Amygdala (tissue), 56 donors: ENCODE measurements at places on chromosomes 16 and 17.

DNA sequence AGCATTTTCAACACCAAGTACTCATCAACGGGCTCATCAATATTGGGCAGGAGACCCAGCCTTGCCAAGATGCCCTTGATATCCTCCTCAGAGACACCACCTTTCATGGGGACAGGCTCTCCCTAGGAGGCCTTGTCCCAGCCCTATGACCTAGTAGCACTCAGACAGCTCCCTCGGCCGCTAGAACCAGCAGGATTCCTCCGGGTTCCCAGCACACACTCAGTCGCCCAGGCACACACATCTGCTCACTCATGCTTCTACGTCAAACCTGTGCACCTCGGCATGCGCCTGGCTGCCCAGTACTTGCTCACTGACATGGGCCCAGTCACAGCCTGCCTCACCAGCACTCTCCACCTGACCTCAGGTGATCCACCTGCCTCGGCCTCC, 17.0 kb downstream of the SRCIN1 start:
- DNase-seq: no peak

DNA sequence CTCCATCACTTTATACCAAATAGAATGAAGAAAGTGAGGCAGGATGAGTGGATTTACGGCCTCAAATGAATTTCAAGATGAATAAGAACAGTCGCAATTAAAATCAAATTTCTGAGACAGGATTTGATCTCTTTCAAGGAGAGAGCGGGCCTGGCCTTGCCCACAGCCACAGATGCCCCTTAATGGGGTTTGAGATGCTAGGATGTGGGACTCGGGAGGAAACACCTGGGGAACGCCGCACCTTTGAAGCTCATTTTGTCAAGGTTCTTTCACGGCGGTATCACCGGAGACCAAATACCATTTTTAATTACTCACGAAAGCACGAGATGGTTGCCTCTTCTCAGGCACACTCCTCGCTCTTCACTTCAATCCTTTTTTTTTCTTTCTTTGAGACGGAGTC, 178.1 kb upstream of the SDK2 start:
- no peak for DNase-seq

GRCh38 chr17:71580220-71580619, 540.6 kb upstream of the SOX9 start:
- DNase-seq: no peak

GRCh38 chr16:55115506-55115905, 184.8 kb downstream of the IRX5 start:
- no peak for DNase-seq

DNA sequence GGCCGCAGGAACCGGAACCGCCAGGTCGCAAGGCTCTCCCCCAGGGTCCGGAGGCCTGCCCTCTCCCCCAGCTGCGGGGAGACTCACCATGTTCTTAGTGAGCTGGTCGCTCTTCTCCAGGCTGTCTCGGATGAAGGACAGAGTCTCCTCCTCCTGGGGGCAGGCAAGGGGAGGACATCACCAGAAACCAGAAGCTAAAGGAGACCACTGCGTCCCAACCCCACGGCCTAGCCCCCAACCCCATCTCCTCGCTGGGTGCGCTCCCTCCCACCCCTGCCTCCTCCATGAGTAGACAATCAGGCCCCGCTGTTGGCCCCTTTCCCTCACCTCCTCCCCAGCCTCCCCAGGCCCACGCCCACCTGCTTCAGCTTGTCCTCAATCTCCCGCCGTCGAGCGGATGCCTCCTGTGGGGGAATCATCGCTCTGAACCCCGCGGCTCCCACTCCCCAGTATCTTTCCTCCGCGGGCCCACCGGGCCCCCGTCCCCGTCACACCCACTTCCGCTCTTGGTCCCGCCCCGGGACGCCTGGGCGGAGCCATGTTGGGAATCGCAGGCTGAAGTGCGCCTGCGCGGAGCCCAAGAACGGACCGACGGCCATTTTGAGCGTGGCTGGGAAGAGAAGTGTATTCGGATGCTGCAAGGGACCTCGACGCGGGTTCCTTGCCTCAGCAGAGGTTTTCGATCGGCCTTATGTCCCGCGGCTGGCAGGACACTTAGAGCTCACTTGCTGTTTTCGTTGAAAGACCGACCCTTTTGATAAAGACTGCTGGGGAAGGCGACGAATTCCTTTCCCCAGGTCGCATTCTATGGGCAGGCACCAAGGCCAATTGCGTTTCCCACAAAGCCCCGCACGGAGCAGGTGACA, at the start of gene EXOC7:
Gene EXOC7 (minus strand): TSS at position 514 of the 866 bp plus-strand sequence. CDS start 95 bp downstream, at position 419.
- DNase-seq: peak; percentile 84

GRCh38 chr17:50902372-50903353, 36.5 kb upstream of the TOB1 start:
- no peak for DNase-seq

- DNase-seq: no peak
Measured at GRCh38 chr16:72262711-72263110, 90.8 kb upstream of the PMFBP1 start.

- no peak for DNase-seq
Measured at GRCh38 chr17:58329810-58330537, 1.4 kb upstream of the TSPOAP1 start.

- no peak for DNase-seq
Measured at GRCh38 chr17:6996256-6997011, 585 bp downstream of the ALOX12 start.

- DNase-seq: no peak
Measured at GRCh38 chr16:48323783-48324775, 61.1 kb downstream of the SIAH1 start.

DNA sequence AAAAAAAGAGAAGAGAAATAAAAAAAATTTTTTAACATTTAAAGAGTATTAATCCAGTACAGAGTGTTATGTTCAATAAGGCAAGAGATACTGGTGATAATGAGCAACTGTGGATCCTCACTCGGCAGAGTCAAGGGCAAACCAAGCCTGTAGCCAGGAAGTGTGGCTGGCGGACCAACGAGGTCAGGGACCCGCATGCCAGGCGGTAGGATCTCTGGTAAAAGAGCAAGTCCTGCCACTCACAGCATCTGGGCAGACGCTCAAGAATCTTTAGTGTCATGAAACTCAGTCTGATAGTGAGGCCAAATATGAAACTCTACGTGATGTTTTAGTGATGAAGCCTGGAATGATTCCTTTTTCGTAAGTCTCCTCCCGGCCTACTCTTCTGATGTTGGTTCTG, 8.3 kb upstream of the GEMIN4 start:
- no peak for DNase-seq

DNA sequence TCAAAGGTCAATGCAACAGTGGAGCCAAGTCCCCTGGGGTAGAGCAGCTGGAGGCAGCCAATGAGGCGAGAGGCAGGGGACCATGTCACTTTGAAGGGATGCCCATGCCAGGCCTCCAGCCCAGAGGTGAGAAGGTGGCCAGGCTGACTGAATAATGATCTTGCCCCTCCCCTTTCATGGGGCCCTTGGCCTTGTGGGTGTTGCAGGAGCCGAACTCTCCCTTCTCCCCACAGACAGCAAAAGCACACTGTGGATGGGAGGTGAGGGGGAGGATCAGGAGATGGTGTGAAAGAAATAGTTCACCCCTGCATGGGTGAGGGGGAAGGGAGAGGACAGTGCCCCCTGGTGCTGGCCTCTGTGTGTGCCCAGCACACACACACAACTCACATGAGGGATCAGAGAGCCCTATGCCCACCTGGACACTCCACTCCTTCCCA, 15.8 kb upstream of the TBX21 start:
- DNase-seq: no peak

GRCh38 chr16:82386761-82387160, 216.7 kb upstream of the MPHOSPH6 start:
- no peak for DNase-seq

DNA sequence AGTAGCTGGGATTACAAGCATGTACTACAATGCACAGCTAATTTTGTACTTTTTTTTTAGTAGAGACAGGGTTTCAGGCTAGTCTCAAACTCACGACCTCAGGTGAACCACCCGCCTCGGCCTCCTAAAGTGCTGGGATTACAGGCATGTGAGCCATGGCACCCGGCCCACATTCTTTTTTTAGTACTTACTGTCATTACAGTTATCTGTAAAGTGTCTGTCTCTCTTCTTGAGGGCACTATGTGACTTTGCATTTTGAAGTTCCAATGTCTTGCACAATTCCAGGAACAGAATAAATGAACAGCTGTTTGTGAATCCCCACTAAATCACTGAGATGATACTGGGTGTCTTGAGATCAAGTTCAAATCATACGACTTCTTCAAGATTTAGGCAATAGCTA, 1540.3 kb downstream of the CDH11 start:
- DNase-seq: no peak

DNA sequence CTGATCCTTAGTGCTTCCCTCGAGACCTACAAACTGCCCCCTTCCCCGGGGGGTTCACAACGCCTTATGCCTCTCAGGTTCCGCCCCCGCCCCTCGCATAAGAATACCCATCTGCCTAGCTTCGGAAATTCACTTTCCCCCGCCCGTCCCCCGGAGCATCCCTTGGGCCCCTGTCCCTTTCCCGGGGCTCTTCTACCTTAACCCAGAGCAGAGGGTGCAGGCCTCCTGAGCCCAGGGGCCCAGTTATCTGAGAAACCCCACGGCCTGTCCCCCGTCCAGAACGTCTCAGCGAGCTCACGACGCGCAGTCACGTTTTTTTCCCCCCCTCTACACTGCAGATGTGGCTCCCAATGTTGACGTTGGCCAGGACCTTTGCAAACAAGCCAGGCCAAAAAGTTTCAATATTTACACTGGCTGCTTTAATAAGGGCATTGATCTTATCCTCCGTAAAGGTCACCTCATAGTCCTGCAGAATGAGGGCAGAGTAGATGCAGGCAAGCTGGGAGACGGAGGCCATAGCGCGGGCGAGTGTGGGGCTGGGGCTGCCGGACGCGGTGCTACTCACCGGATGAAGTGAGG, 1.4 kb upstream of the NBR1 start:
- DNase-seq: no peak

GRCh38 chr16:74759564-74759963, 15.1 kb downstream of the FA2H start:
- DNase-seq: no peak

DNA sequence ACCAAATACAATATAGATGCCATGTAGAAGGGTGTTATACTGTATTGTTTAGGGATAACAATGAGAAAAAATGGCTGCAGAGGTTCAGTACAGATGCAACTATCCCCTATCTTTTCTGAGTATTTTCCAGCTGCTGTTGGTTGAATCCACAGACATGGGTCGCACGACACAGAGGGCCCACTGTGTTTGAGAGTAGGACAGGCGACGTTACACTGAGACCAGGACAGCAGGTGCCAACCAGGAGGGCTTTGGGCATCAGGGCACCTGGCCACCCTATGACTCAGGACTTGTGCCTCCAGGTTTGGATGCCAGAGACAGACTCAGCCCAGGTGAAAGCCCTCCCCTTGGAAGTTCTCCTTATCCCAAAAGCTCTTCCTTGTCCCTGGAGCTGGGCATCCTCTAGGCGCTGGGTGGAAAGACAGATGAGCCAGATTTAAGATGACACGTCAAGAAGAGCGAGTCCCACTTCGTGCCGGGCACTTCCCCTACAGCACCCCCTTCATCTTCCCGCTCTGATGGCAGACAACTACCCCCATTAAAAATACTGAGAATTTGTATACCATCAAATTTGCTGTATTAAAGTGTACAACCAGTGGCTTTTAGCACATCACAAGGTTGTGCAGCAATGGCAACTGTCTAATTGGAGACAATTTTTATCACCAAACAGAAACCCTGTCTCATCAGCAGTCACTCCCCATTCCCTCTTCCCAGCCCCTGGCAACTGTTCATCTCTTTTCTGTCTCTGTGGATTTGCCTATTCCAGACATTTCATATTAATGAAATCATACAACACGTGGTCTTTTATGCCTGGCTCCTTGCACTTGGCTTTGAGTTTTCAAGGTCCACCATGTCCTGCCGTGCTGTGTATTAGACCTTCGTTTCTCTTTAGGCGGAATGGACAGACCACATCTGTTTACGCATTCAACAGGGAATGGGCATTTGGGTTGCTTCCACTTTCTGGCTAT, 30.6 kb downstream of the TNFRSF13B start:
- no peak for DNase-seq

DNA sequence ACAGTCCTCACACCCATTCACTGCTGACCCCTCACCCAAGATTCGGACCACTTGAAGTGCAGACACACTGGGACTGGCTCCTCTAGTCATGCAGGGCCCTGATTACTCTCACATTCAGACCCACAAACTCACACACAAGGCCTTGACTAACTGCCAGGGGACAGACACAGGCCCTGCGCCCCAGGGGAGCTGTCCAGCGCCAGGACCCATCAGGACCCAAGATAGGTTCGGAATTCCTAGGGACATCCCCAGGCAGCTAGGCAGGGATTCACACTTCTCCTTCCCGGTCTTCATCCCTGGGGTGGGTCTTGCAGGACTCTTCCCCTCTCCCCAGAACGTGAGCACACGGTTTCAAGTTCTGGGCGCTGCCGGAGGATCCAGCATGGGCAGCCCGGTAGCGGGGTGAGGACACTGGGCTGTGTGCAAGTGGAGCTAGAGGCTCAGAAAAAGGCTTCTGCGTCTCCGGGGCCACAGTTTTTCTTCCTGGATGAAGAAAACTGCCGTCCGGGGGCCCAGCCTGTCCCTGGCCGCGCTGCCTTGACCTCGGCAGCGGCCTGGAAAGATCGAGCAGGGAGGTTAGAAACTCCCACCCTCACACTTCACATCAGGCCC, 1.6 kb downstream of the SEZ6 start:
- no peak for DNase-seq

DNA sequence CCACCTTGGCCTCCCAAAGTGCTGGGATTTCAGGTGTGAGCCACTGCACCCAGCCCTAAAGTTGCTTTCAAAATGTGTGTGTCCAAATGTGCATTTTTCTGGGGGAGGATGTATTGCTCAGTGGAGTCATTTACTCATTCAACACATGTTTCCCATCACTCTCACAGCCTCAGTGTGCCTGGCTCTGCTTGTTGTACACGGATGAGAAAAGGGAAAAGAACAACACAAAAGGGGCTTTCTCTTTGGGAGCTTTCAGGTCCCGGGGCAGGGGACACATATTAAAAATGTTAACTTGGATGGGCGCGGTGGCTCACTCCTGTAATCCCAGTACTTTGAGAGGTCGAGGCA, 1.7 kb upstream of the PPL start:
- DNase-seq: no peak

DNA sequence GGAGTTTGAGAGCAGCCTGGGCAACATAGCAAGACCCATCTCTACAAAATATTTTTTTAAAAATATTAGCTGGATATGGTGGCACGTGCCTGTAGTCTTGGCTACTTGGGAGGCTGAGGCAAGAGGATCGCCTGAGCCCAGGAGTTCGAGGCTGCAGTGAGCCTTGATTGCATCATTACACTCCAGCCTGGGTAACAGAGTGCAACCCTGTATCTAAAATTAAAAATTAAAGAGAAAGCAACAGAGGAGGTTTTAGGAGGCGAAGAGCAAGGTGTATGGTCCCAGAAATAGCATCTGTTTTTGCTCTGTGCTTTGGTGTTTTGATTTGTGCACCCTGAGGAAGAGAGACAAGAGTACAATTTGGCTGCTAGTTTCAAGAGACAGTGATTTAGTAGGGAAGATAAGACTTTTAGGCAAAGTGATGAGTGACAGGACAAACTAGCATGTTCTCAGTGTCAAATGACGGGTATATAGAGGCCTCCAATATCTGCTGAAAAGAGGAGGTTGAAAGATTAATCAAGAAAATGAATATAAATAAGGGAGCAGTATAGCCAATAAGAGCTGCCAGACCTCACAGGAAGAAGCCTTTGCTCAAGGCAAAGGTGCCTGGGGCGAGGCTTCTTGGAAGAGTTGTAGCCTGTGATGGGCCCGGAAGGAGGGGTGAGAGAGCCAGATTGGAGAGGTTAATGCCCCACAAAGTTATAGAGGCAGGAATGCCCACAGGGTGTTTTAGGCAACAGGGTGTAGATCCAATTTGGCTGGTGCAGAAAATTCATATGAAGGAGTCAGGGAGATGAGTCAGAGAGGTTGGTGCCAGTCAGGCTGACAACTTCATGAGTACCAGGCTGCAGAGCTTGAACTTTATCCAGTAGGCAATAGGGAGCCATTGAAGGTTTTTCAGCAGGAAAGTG, 11.4 kb downstream of the HLF start:
- no peak for DNase-seq
